ENCODE measurements at places on chromosomes 16 and 17.

- no peak for DNase-seq
- H3K36me3 ChIP-seq = no peaks in the 10 kb centered on the region
Observed at GRCh38 chr17:61306003-61306402, 93.6 kb upstream of the TBX2 start.

DNA sequence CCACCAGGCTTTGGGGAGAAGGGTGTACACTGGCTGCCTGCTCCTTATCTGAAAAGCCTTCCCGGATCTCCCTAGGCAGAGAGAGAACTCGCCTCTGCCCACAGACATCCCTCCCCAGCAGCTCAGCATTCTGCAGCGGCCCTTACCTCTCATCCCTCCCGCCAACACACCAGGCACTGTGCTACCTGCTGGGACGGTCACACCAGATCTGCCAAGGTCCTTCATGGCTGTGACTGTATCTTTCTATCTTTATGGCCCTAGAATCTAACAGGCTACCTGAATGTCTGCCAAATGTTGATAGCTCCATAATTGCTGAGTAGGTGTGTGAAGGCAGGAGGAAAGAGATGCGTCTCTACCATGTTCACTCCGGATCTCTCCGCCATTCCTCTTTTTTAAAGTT, 7.9 kb downstream of the TSNAXIP1 start:
- no peaks in the 10 kb centered on the region for H3K27me3 ChIP-seq
- H3K36me3 ChIP-seq = no peaks in the 10 kb centered on the region
- no peak for DNase-seq
- H3K4me3 ChIP-seq = no peak overlapping the region

DNA sequence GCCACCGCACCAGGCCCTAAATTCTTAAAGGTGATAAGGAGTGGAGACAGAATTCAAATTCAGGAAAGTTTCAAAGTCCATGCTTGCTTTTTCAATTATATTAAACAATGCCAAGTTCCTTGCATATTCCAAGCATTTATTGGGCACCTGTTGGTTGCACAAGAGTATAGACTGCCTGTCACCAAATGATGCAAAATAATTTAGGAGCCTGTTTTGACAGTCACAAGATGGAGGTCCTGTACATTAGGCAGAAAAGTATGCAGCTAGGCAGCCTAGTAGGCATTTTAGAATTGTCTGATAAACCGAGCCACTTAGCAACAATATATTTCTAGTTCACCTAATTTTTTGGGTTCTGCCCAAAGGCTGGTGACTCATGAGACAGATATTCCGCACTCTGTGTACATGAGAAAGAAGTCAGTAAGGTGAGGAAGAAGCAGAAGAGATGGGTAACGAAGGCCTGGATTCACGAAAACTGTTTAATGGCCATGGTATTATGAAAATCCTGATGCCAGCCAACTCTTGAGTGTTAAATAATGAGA, 7.3 kb downstream of the ACACA start:
- no peaks in the 10 kb centered on the region for H3K27me3 ChIP-seq
- no peaks in the 10 kb centered on the region for H3K4me1 ChIP-seq
- H3K27ac ChIP-seq = no peak overlapping the region
- no peak for DNase-seq

DNA sequence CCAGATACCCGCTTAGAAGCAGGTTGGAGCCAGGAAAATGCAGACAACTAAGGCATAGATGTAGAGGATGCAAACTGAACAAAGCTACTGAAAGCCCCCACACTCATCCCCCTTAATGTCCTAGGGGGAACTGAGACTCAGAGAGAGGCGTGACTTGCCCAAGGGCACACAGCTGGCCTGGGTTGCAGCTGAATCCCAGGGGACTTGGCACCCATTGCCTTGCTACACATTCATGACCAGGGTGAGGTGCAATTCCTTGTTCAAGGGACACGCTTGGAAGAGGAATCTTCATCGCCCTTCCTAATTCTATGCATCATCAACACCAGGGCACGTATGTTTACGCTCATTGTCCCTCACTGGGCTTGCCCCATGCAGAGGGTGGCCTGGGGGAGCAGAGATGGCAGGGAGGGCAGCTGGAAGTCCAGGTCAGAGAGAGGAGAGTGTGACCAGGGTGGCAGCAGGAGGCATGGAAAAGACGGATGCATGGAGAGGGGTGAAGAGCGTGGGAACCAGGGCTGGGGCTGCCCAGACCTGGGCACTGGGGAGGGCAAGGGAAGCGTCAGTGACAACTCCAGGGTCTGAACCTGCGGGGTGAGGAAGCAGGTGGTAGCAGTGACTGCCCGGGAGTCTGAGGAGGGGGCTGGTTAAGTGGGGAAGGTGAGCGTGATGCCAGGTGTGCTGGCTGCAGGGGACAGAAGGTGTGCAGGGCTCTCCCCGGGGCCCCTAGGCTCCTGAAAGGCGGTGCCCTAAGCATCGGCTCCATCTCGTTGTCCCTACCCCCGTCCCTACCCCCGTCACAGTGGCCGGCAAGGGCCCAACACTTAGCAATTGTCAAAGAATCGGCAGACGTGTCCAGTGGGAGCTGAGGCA, 267.1 kb upstream of the TNRC6C start:
- no peak overlapping the region for H3K27ac ChIP-seq
- H3K4me1 ChIP-seq = peaks cover 9% of the 10 kb centered on the region
- H3K27me3 ChIP-seq = no peaks in the 10 kb centered on the region
- H3K36me3 ChIP-seq = no peaks in the 10 kb centered on the region

DNA sequence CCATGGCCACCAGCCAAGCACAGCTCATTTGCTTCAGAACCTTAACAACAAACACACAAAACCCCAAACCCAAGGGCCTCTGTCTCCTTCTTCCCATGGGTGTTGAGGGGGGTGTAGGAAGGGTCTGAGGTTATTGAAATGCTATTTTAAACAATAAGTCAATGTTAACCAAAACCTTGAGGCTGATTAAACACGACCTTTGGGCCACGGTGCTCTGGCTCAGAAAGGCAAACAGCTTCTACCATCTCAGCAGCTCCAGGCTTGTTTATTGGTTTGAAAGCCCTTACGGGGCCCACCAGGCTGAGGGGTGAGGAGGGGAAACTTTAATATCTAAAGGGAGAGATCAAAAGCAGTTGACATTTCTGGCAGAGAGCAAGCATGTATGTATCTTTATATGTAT, 185.7 kb upstream of the IRX6 start:
- H3K27ac ChIP-seq = no peak overlapping the region
- no peaks in the 10 kb centered on the region for H3K27me3 ChIP-seq
- no peak for DNase-seq
- H3K4me3 ChIP-seq = no peak overlapping the region
- H3K4me1 ChIP-seq = no peaks in the 10 kb centered on the region

DNA sequence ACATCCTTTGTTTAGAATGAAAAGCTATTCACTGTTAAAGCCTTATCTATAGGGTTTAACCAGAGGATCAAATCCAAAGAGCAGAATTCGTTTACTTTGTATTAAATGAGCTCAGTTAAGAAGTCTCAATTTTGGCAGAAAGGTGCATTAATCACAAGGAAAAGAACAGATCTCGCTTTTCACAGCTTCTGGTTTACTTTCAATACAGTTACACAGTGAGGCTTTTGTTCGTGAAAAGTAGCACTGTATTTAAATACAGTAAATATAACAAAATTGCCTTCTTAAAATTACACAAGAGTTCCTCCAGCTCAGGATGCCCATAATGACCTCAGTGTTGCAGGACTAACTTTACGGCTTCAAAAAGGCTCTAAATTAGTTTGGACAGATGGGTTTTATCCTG, 669.1 kb upstream of the SALL1 start:
- no peak overlapping the region for H3K27ac ChIP-seq
- H3K4me3 ChIP-seq = no peak overlapping the region
- no peaks in the 10 kb centered on the region for H3K36me3 ChIP-seq
- H3K4me1 ChIP-seq = no peaks in the 10 kb centered on the region
- H3K27me3 ChIP-seq = no peaks in the 10 kb centered on the region

GRCh38 chr16:28511031-28511430, 4.4 kb upstream of the IL27 start:
- no peaks in the 10 kb centered on the region for H3K36me3 ChIP-seq
- no peak for DNase-seq
- H3K27ac ChIP-seq = no peak overlapping the region
- H3K4me3 ChIP-seq = no peak overlapping the region
- peaks cover 5% of the 10 kb centered on the region for H3K4me1 ChIP-seq

GRCh38 chr16:89241187-89242007, 23.9 kb downstream of the ZNF778 start:
- H3K4me1 ChIP-seq = peaks cover 5% of the 10 kb centered on the region
- H3K36me3 ChIP-seq = no peaks in the 10 kb centered on the region
- H3K27me3 ChIP-seq = no peaks in the 10 kb centered on the region
- peak; percentile 66 for DNase-seq
- peak overlapping the region; percentile 99 for H3K27ac ChIP-seq
- H3K4me3 ChIP-seq = peak overlapping the region; percentile 81

- DNase-seq = no peak
- H3K4me3 ChIP-seq = no peak overlapping the region
- peaks cover 7% of the 10 kb centered on the region for H3K4me1 ChIP-seq
- H3K27ac ChIP-seq = no peak overlapping the region
- no peaks in the 10 kb centered on the region for H3K36me3 ChIP-seq
Observed at GRCh38 chr16:22397464-22397863, 23.0 kb upstream of the CDR2 start.
